ENCODE measurements at places on chromosomes 4 and X.

- DNase-seq, result no peak
Measured at GRCh38 chr4:140628016-140628415, 59.3 kb upstream of the UCP1 start.

DNA sequence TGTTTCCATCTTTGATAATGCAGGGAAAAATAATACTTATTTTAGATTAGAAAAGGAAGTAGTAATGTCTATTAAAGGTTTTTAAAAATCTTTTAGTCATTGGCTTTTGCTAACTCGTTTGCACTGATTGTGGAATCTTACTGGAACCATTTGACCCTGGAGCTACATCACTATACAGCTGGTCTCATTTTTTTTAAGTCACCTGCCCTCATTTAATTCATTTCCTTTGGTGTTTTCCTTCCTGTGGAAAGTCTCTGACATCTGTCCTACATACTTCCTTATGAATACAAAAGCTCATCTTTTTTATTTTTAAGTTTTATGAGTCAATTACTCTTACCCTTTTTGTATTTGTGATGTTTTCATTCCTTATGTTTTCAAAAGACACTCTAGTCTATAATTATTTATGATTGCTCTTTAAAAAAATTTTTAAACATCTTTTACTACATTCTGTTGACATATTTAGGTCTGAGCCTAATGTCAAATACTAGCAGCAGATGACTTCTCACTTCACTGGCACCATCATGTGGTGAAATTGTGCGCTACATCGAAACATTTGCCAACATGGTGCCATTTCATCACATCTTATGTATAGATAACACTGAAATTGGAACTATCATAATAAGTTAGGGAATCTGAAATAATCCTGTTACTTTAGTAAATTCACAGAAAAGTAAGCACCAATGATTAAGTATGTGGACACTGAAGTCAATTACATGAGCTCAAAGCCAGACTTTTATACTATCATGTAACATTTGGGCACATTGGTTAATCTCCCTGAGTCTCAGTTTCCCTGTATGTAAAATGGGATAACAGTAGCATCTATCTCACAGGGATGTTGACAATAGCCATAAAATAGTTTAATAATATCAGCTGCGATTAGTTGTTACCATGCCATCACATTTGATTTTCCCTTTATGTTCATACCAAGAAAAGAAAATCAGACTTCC is 9.4 kb upstream of the MMAA start:
- DNase-seq, result peak; percentile 28

GRCh38 chrX:40012868-40013265 is 84.9 kb downstream of the BCOR start:
- DNase-seq, result no peak

DNA sequence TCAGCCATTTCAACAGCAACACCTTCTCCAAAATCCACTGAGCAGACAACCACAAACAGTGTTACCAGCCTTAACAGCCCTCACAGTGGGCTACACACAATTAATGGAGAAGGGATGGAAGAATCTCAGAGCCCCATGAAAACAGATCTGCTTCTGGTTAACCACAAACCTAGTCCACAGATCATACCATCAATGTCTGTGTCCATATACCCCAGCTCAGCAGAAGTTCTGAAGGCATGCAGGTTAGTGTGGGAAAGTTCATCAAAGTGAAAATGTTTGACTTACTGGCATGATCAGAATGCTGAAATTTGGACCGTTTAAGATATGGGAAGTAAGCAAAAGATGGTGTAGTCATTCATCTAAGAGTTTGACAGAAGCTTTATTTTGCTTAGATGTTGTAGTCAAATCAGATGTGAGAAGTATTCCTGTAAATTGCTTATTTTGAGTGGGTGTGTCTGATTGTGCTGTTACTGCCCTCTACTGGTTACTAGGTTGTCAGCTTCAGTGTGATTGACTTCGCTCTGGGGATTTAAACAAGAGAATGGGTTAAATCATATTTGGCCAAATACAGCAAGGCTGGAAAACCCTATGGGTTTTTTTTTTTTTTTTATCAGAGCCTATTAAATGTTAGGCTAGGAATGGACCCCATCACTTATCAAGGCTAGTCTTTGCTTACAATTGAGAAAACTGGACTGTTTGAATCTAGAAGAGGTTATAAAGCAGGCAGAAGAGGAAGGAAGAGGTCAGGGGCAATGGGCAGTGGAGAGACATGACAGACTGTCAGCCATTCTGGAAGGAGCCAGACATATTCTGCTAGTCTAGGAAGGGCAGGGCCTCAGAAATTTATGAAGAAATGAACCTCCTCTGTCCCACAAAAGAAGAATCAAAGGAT is 130.3 kb downstream of the DIPK2B start:
- peak; percentile 32 for DNase-seq

- no peak for DNase-seq
Measured at GRCh38 chr4:52250154-52250553, 199.1 kb downstream of the SPATA18 start.

- DNase-seq, result no peak
Measured at GRCh38 chr4:74777531-74777930, 16.8 kb downstream of the BTC start.

- DNase-seq, result peak; percentile 10
Measured at GRCh38 chrX:118603981-118604380, 108.4 kb downstream of the DOCK11 start.

DNA sequence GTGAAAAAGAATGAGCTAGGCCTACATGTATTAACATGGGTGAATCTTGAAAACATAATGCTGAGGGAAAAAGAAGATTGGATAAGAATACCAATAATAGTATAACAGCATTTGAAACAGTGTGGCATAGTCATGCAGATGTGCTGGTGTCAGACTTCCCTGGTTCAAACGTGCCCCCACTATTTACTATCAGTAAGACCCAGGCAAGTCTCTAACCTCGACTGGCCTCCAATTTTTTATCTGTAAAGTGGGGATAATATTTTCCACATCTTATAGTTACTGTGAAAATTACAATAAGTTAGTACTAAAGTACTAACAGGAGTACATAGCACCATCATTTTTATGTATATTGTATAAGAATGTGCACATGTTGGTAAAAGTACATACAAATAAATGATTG is 17.0 kb upstream of the SLAIN2 start:
- no peak for DNase-seq

DNA sequence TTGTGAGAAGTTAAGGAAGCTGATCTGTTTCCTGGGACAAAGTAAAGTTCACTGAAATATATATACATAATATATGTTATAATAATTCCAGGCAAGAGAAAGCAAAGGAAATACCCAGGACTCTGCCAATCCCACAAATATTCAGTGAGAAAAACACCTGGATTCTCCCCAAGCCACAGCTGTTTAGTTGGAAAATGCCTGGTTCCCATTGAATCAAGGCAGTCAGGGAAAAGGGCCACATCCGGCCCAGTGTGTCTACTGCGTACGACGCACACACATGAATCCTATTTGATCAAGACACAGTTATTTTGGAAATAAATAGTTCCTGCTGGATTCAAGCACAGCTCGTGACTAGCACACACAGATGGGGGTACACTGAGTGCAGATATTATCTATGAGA is 6.3 kb upstream of the DCHS2 start:
- no peak for DNase-seq

DNA sequence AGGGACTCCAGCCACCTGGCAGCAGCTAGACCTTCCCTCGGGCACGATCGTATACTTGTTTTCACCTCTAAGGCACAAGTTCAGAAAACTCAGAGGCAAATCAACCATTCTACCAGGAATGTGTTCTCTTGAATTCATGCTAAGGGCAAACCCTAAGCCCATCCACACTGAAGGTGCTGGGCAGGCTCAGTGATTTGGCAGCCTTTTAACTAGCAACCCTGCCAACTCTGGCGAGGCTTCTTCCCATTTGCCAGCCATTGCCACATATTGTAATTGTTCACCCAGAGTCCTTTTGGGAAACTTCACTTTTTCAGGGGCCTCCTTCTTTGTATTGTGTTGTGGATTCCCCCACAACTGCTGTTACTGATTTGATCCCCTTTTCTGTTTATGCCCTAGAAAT is 298.6 kb upstream of the LDB2 start:
- no peak for DNase-seq

DNA sequence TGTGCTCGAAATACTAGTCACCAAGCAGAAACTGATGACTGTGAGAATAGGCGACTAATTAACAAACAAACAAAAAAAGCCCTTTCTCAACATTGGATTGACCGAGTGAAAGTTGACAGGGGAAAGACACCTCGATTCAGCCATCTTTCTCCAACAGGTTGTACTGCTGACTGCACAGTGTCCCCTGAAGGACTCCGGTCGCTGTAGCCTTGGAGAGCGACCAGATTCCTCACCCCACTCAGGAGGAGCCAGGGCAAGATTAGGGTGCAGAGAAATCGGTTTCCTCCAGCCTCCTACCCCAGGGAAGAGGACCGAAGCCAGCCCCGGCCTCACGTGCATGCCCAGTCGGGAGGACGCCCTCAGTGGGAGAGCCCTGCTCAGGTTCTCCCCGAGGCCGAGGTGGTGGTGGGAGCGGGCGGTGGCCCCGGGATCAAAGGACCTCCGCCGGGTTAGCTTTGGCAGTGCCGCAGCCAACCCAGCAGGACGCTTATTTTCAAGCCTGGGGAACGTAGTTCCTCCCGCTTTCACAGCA is 1.1 kb upstream of the RAP1GDS1 start:
- no peak for DNase-seq

DNA sequence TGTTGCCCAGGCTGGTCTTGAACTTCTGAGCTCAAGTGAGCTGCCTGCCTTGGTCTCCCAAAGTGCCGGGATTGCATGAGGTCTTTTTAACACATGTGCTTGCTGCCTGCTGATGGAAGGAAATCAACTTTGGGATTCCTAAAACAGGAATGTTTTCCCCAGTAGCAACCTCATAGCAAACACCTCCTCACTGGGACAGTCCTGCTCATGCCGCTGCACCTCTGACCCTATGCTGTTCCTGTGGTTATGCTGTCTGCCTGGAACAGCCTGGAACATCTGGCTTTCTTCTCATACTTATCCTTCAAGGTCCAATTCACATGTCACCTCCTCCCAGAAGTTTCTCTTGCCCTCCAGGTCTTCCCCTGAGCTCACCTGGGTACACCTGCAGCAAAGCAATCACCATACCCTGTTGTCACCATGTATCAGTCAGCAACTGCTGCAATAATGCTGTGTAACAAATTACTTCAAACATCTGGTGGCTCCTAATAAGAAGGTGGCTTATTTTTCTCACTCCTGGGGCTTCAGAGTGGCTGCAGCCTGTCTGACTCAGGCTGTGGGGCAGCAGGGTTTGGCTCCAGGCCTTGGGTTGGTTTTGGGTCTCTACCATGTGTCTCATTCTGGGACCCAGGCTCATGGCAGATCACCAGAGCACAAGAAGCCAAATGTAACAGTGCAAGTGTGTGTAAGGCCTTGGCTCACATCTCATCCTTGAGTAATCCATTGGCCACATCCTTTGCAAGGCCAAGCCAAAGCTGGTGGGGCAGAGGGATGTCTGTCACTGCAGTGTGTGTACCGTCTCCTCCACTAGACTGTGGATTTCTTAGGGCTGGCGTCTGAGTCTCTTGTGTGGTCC is 59.4 kb upstream of the SORCS2 start:
- DNase-seq, result no peak

DNA sequence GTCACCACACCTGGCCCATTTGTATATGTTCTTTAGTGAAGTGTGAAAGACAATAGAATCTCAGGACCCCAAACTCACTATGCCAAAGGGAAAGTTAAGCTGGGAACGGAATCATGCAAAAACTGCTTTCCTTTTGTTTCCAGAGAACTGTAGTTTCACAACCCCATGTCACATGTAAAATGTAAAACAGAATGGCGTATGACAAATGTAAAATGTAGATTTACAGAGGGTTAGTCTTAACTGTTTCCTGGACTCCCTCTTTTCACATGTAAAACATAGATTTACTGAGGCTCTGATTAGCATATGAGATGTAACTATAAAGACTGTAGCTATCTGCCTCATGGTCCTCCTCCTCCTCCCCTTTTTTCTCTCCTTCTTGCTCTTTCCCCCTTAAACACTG is 66.3 kb downstream of the ABLIM2 start:
- no peak for DNase-seq

- DNase-seq, result no peak
Measured at GRCh38 chrX:67693928-67694327, 150.1 kb downstream of the AR start.

GRCh38 chrX:17633546-17633945 is 103.7 kb upstream of the SCML1 start:
- DNase-seq, result no peak

GRCh38 chr4:117447925-117448324 is 362.5 kb upstream of the TRAM1L1 start:
- no peak for DNase-seq

DNA sequence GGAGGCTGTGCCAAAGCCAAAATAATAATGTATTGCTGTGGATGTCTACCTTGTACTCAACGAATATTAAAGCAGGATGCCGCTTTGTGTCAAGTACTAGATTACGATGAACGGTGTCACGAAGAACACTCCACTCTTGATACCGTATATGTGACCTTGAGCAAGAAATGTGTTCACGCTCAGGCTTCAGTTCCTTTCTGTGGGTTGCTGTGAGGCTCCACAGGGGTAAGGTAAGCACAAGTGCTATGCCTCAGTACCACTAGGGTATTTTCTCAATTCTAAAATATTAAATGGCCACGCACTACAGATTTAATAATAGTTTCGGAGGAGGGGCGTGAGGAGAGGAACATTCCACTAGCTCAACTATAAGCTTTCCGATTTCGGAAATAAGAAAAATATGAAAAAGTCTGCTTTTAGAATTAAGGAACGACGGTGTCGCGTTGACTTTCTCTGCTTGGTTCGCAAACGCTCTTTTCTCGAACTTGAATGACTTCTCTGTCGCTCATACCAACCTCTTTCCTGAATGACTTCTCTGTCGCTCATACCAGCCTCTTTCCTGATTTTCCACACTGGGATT is 607 bp upstream of the SCOC start:
- DNase-seq, result no peak

GRCh38 chr4:169164669-169165415 is 105.9 kb downstream of the SH3RF1 start:
- DNase-seq, result no peak

DNA sequence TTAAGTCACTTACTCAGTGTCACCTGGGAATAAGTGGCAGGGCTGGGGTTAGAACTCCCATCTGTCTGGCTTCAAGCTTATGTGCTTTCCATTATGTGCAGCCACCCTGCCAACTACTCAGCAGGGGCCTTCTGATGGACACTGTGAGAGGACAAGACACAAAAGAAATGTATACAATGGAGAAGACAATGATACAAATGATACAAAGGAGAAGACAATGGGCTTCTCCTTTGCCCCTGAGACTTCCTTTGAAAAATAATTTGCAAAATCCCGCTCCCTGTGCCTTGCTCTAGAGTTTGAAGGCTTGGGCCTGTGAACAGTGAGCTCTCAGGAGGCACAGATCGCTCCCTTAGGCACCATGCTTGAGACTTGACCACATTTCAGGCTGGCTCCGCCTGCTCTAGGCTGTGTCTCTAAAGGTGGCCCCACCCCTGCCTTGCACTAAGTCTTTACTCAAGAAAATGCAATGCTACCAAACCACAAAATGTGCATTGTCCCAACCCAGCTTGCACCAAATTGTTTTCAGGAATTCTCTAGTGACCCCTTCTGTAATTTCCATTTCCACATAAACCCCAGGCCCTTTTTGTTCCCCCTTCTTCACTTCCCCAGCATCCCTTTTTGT is 27.1 kb upstream of the STX18 start:
- no peak for DNase-seq
